ENCODE measurements at places on chromosomes 4 and X. TPM values are rescaled to one million over a fixed set of nuclear protein-coding genes. Genes with fewer than 3 reads are reported as not detected.

The GRSF1 gene
- 69.5 TPM for total RNA-seq

DNA sequence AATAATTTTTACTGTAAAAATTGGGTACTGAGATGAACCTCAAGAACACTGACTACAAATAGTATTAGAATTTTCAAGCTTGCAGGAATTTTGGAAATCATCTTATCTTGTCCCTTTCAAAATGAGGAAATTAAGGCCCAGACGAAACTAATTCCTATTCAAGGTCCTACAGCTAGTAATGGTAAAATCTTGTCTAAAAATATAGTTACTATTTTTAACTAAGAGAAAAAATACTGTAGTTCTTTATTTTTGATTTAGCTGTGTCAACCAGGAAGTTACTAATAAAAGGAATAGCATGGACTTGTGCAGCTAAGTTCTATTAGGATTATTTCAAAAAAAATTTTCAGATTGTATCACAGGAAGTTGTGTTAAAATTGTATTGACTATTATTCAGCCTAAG, 12.7 kb downstream of the PRIMPOL start:
- no peak overlapping the region for H3K27ac ChIP-seq
- H3K36me3 ChIP-seq, result peaks cover 4% of the 10 kb centered on the region
- H3K4me1 ChIP-seq, result no peaks in the 10 kb centered on the region
- no peak overlapping the region for H3K4me3 ChIP-seq
- no peak for DNase-seq

The EVC2 gene
- 7.4 TPM for total RNA-seq

DNA sequence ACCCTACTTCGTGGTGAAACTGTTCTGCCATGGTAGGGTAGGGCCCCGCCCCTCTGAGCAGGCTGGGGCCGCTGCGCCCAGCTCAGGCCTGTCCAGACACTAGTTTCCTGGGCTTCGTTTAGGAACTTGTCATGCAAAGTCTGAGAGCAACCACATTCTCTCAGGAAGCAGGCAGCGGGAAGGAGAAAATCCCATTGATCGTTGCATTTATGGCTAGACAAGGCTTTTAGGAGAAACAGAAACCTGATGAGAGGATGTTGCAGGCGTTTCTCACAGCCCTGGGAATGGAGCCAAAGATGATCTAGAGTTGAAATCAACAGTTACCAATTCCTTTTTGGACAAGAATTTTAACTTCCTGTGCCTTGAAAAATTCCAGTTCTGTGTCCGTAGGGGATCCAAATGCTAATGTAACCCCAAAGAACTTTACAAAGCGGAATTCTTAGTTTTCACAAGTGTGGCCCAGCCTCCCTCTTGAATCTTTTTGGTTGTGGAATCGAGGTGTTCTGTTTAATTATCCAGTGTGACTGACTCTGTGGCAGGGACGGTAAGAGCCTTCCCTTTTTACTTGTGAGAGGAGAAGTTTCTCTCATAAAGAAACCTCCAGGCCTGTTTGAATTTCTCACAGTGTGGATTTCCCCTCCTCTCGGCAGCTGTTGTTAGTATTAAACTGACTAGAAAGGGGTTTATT, 4.5 kb upstream of the CXCL9 start:
- no peak for DNase-seq
- H3K36me3 ChIP-seq, result no peaks in the 10 kb centered on the region
- peaks cover 11% of the 10 kb centered on the region for H3K4me1 ChIP-seq
- H3K4me3 ChIP-seq, result no peak overlapping the region
- H3K27ac ChIP-seq, result no peak overlapping the region

GRCh38 chr4:186621959-186622553, 66.7 kb upstream of the MTNR1A start:
- peaks cover 13% of the 10 kb centered on the region for H3K4me1 ChIP-seq
- no peak overlapping the region for H3K4me3 ChIP-seq
- H3K27ac ChIP-seq, result no peak overlapping the region
- peaks cover 2% of the 10 kb centered on the region for H3K27me3 ChIP-seq
- DNase-seq, result no peak

The EDNRA gene
- 0.23 TPM for total RNA-seq

- no peak overlapping the region for H3K4me3 ChIP-seq
- H3K27me3 ChIP-seq, result no peaks in the 10 kb centered on the region
- peaks cover 26% of the 10 kb centered on the region for H3K4me1 ChIP-seq
- DNase-seq, result no peak
- no peaks in the 10 kb centered on the region for H3K36me3 ChIP-seq
- no peak overlapping the region for H3K27ac ChIP-seq
These were observed 97.8 kb downstream of the KDR start for GRCh38 chr4:55027596-55027995.

- H3K36me3 ChIP-seq, result no peaks in the 10 kb centered on the region
- DNase-seq, result no peak
- no peak overlapping the region for H3K27ac ChIP-seq
These were observed 12.4 kb downstream of the DYNLT3 start for GRCh38 chrX:37834937-37835336.

The ZNF718 gene
- total RNA-seq, result 14.0 TPM

The GATA1 gene
- total RNA-seq, result not detected

DNA sequence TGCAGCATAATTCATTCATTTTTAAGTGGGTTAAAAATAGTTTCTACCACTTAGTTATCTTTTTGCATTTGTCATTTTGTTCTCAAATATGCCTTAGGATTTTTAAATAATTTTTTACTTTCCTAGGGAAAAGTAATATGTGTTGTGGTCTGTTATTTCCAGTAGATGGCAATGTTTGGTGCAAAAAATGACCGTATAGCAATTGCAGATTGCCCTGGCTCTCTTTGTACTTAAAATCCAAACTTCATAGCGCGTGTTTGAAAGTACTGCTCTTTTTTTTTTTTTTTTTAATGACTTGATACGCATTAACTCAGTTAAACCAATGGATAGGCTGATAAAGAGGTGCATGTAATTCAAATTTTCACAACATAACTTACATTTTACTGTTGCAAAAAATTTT, 74.4 kb upstream of the RBMX start:
- H3K27me3 ChIP-seq, result no peaks in the 10 kb centered on the region
- DNase-seq, result no peak
- no peak overlapping the region for H3K4me3 ChIP-seq
- no peaks in the 10 kb centered on the region for H3K4me1 ChIP-seq
- H3K36me3 ChIP-seq, result no peaks in the 10 kb centered on the region

GRCh38 chrX:13024986-13025385, 19.4 kb downstream of the FAM9C start:
- no peaks in the 10 kb centered on the region for H3K27me3 ChIP-seq
- peaks cover 26% of the 10 kb centered on the region for H3K4me1 ChIP-seq
- H3K4me3 ChIP-seq, result no peak overlapping the region
- H3K27ac ChIP-seq, result no peak overlapping the region
- H3K36me3 ChIP-seq, result no peaks in the 10 kb centered on the region
- no peak for DNase-seq

DNA sequence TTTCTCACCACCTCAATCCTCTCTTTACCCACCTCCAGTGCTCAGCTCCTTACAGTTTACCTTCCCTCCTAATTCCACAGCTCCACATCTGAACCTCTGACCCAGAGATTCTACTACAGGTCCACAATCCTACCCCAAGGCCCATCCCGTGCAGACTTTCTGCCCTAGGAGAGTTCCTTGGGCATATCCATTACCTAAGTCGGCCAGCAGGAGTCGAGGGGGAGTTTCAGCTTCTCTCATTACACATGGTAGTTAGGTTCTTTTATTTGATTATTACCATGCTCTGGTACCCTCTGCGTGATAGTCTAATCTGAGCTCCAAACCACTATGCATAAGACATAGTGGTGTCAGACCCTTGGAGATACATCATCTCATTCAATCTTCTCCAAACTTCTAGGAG, 117.9 kb downstream of the SH3RF1 start:
- H3K4me1 ChIP-seq, result peaks cover 18% of the 10 kb centered on the region
- no peaks in the 10 kb centered on the region for H3K27me3 ChIP-seq
- DNase-seq, result no peak

DNA sequence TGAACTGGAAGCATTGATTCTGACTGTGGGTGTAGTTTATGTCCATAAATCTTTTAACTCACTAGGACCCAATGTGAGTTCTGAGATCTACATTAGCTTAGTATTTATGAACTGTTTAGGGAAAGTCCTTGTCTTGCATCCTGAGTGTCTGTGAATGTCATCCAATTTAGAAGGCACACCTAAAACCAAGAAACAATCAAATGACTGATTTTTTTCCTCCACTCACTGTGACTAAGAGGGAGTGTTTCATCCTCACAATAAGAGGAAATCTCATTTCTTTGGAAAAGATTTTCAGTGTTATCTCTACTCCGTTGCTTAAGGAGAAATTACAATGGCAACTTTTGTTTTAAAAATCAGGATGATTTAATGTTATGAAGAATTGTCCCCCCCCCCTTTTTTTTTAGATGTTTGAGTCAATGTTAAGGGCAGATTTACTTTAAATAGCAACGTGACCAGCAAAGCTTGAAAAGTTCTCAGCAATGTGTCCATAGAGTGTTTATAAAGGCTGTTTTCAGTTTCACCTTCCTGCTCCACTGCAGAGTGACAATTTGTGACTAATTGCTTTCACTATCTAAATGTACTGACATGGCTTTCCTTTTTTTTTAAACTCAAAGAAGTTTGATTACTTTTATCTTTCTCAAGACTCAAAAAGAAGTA, 173.0 kb downstream of the SPCS3 start:
- peak overlapping the region; percentile 83 for H3K27ac ChIP-seq
- no peaks in the 10 kb centered on the region for H3K27me3 ChIP-seq
- DNase-seq, result no peak
- no peaks in the 10 kb centered on the region for H3K36me3 ChIP-seq

DNA sequence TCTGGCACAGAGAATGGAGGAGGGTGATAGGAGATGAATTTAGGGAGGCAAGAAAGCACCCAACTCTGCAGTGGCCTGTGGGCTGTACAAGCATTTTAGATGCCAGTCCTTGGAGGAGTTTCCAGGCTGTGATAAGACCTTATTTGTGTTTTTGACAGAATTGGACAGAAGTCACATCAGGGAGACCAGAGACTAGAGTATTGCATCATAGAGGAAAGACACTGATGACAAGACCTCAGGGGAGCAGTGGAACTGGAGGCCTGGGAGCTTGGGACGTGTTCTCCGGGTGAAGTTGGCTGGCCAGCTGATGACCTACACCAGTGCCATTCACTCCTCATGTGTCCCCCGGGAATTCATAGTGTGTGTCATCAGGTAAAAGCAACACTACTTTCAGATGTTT, 284.0 kb upstream of the ZFP42 start:
- no peak for DNase-seq
- no peaks in the 10 kb centered on the region for H3K36me3 ChIP-seq
- no peak overlapping the region for H3K27ac ChIP-seq
- H3K4me3 ChIP-seq, result no peak overlapping the region
- H3K27me3 ChIP-seq, result peaks cover 3% of the 10 kb centered on the region
- no peaks in the 10 kb centered on the region for H3K4me1 ChIP-seq

GRCh38 chr4:32145987-32146386, 1425.8 kb downstream of the PCDH7 start:
- no peak overlapping the region for H3K27ac ChIP-seq
- peaks cover 5% of the 10 kb centered on the region for H3K4me1 ChIP-seq
- no peaks in the 10 kb centered on the region for H3K36me3 ChIP-seq
- peaks cover 1% of the 10 kb centered on the region for H3K27me3 ChIP-seq
- no peak overlapping the region for H3K4me3 ChIP-seq
- peak; percentile 10 for DNase-seq

- peak overlapping the region; percentile 30 for H3K27ac ChIP-seq
- DNase-seq, result peak; percentile 12
- H3K27me3 ChIP-seq, result peaks cover 4% of the 10 kb centered on the region
- H3K36me3 ChIP-seq, result peaks cover 6% of the 10 kb centered on the region
- H3K4me3 ChIP-seq, result peak overlapping the region; percentile 94
These were observed 637 bp downstream of the AR start for GRCh38 chrX:67544281-67545035.

The ARSH gene
- not detected for total RNA-seq

The RAB41 gene
- not detected for total RNA-seq

The CUL4B gene
- total RNA-seq, result 44.3 TPM

The TRIML2 gene
- total RNA-seq, result 13.4 TPM

DNA sequence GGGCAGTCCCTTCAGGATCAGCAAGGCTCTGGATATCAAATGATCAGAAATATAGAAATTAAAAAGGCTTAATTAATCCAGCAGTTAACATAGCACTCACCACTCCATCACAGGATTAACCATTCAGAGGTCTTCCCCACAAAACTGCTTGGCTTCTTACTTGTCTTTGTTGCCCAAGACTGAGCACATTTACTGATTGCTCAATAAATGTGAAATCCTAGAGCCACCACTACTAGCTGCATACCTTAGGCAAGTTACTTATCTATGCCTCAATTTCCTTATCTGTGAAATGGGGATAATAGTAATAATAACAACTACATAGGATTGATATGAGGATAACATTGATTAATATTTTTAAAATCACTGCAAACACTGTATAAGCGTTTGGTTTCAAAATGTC, 124.2 kb downstream of the ARHGAP6 start:
- H3K4me3 ChIP-seq, result no peak overlapping the region
- DNase-seq, result no peak
- H3K36me3 ChIP-seq, result no peaks in the 10 kb centered on the region
- H3K4me1 ChIP-seq, result no peaks in the 10 kb centered on the region
- H3K27ac ChIP-seq, result no peak overlapping the region

GRCh38 chr4:148962539-148963290, 520.5 kb upstream of the NR3C2 start:
- no peak overlapping the region for H3K4me3 ChIP-seq
- no peaks in the 10 kb centered on the region for H3K36me3 ChIP-seq
- no peaks in the 10 kb centered on the region for H3K4me1 ChIP-seq
- no peak for DNase-seq
- H3K27me3 ChIP-seq, result no peaks in the 10 kb centered on the region

DNA sequence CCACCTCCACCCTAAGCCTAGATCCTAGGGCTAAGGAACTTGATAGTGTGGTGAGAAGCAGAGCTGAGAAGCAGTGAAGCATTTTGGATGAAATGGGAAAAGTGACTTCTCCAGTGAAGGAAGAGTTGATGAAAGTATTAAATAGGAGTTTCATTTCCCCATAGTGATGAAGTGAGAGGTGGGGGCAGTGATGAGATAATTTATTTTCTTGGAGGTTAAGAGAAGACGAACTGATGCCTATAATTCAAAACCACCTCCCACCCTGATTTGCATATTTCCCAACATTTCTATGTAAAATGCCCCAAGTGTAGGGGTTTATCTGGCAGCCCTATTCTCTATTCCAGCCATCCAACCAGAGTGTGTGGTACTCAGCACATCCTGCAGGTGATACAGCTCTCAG, 6.3 kb downstream of the LONRF3 start:
- DNase-seq, result no peak
- peaks cover 23% of the 10 kb centered on the region for H3K36me3 ChIP-seq
- H3K4me3 ChIP-seq, result no peak overlapping the region

- H3K27ac ChIP-seq, result no peak overlapping the region
- peaks cover 2% of the 10 kb centered on the region for H3K27me3 ChIP-seq
- peaks cover 3% of the 10 kb centered on the region for H3K4me1 ChIP-seq
- DNase-seq, result no peak
- no peak overlapping the region for H3K4me3 ChIP-seq
These were observed 46.3 kb downstream of the ARHGEF9 start for GRCh38 chrX:63738696-63739095.

The TMEM150C gene
- total RNA-seq, result 10.5 TPM

DNA sequence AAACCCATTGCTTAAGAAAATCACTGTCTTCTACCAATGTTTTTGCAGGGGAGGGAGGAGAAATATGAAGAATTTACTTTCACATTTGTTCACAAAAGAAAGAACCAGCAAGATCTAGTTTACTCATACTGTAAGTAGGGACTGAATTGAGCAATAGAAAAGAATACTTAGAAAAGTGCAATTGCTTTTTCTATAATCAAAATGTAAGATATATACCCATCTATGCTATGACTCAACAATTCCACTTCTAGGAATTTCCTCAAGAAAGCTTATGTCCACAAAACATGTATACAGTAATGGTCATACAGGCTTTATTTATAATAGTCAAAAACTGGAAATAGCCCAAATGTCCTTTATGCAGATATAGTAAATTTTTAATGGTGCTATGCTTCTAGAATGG, 196.4 kb downstream of the LRBA start:
- H3K27ac ChIP-seq, result no peak overlapping the region
- no peaks in the 10 kb centered on the region for H3K36me3 ChIP-seq
- H3K27me3 ChIP-seq, result no peaks in the 10 kb centered on the region
- H3K4me3 ChIP-seq, result no peak overlapping the region
- DNase-seq, result no peak
